ENCODE measurements at places on chromosomes 3 and 15.

- DNase-seq = no peak
Observed at GRCh38 chr3:5245927-5246326, 58.4 kb downstream of the EDEM1 start.

DNA sequence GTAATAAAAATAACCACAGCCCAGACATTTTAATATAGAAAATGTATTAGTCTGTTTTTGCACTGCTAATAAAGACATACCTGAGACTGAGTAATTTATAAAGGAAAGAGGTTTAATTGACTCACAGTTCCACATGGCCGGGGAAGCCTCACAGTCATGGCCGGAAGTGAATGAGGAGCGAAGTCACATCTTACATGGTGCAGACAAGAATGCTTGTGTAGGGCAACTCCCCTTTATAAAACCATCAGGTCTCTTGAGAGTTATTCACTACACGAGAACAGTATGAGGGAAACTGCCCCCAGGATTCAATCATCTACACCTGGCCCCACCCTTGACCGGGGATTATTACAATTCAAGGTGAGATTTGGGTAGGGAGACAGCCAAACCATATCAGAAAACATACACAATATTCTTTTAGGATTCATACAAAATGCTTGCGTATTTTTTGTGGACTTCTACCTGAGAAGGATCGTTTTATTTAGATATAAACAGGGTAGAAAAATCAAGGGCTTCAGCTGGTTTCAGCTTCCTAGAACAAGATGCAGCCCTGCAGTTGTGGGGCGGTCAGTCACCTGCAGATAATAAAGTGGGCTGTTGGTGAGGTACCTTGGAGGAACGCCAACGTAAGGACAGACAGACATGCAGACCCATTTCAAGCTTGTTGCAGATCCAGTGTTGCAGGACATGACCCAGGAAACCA is 101.9 kb downstream of the TNIK start:
- DNase-seq = no peak

- no peak for DNase-seq
Observed at GRCh38 chr15:90040618-90041017, 39.5 kb downstream of the ZNF710 start.

DNA sequence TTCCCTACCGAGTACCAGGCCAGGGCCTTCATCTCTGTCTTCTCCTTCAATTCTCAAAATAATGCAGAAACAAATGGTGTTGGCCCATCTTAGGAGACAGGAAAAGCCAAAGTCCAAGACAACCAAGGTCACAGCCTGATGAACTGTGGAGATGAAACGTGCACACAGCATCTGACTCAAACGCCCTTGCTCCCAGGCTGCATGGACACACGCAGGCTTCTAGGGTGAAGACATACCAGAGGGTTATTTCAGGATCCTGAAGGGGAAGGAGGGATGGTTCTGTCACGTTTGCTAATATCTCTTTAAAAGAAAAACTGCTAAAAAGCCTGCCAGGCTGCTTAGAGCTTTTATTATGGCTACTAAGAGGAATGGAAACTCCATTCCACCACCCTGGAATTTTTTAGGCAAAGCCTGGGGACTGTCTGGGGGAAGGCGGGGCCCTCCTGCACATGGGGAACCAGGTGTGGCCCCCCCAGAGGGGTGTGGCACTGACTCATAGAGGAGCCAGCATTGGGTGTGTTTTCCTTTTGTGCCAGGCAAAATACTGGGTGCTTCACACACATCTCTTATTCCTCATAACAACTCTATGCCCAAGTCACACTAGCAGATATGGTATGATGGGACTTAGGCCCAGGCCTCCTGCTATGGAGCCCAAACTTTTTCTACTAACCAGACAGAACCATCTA is 62.9 kb downstream of the UMPS start:
- no peak for DNase-seq

DNA sequence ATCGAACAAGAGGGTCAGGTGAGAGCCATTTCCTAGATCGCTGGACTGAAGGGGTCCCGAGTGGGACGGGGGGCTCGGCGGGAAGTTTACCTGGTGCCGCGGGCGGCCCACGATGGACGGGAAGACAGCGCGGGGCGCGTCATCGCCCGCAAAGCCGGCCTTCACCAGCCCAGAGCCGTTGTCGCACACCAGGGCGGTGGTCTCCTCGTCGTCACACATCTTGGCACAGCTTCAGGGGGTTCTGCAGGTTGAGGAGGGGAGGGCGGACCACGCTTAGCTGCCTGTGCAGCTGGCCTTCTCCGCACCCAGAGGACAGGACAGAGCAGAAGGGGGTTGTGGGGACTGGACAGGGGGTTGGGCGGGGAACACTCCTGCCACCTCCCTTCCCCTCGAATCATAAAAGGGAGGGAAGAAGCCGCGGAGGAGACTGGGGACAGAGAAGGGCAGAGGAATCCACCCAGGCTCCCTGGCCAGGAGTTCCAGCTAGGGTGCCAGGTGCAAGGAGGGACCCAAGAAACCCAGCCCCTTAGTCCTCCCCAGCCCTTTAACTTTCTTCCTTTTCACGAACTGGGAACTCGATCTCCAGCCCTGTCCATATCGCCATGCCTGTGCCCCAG is 651 bp downstream of the ACTC1 start:
- DNase-seq = no peak

DNA sequence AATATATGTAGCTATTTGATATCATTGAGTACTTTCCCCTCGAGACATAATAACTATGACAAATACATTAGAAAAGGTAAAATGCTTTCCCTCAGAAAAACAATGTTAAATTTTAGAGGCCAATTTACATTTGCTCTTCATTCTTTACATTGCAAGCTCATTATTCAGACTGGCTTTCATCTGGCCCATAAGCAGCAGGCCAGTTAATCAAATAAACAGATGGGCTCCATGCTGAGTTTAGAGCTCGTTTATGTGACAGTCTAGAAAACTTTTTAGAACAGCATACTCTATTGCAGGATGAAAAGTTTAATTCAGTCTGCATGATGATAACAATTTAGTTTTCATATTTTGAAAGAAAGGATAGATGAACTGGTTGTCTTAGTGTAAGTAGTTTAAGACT is 150.6 kb downstream of the DUT start:
- no peak for DNase-seq

DNA sequence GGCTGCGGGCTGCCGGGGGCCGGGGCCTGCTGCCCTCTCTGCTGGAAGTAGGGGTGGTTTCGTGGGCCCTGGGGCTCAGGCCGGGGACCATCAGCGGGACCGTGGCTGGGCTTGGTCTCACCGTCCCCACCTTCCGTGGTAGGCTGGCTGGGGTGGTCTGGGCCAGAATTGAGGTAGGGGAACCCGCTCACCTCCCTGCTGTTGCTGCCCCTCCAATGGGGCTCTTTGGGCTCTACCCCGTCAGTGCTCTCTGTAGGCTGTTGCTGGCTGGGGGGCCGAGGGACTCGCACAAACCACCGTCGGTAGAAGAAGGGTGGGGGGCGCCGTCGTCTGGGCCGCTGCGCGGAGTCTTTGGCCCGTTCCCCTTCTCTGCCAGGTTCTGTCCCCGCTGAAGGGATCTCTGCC is 23.4 kb downstream of the RGMA start:
- DNase-seq = no peak

- no peak for DNase-seq
Observed at GRCh38 chr15:93089727-93090305, 805 bp upstream of the RGMA start.
